ENCODE measurements at places on chromosomes 13 and 19.
A peak's percentile ranks its signal among the peaks of the same experiment; 100 is the strongest.

GRCh38 chr19:50659318-50660087, 10.3 kb downstream of the C19orf81 start:
- no peak for DNase-seq

DNA sequence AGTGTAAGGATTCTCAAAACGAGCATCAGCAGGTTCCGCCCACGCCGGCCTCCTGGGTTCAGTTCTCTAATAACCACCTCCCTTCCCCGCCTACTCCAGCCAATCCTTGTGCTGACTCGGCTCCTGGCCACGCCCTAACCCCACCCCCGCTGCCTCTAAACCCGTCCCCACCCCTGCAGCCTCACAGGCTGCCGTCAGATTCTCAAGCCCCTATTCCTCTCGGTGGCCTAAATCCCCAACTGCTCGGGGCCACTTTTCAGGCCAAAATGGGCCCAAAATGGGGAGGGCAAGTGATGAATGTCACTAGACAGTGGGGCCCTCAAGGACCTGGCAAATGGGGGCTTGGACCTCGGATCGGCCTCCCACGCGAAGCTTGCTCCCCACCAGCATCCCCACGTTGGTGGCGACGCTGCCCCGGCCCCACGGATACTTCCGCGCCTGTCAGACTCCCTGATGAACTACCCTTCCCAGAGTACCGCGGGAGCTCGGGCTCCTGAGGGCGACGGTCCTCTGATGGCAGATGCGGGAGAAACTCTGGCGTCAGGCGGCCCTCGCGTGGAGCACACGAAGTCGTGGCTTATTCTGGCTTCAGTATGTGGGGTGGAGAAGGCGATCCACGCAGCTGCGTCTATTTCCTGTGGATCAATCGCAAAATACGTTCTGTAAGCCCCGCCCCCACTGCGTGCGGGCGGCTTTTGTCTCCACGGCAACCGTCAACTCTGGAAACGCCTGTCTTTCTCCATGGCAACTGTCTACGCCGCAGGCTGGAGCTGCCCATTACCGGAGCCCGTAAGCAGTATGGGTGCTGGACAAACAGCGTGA, 24.8 kb downstream of the ZNF473 start:
- DNase-seq: peak; percentile 91

GRCh38 chr19:29777781-29778309, 33.9 kb upstream of the CCNE1 start:
- DNase-seq: no peak

GRCh38 chr19:17259118-17259780, 5.3 kb downstream of the USHBP1 start:
- DNase-seq: no peak

DNA sequence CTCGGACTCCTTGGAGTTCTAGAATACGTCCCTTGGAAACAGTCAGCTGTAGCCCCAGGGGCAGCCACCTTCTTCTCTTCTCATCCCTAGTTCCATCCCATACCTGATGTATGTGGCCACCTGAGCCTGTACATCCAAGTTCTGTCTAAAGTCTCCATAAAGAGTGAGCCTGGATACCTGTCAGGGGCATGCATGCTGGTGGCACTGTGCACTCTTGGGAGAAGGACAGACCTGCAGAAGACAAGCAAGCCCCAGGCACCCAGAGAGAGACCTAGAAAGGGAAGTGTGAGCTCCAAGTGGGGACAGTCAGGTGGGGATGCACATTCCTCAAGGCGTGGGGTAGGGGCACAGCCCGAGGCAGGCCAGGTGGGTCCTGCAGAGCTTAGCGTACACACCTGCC, 21.4 kb downstream of the SIAH3 start:
- DNase-seq: no peak

GRCh38 chr13:96687191-96687590, 307.1 kb downstream of the OXGR1 start:
- no peak for DNase-seq

- no peak for DNase-seq
Observed at GRCh38 chr13:93964146-93964512, 515.4 kb downstream of the DCT start.

DNA sequence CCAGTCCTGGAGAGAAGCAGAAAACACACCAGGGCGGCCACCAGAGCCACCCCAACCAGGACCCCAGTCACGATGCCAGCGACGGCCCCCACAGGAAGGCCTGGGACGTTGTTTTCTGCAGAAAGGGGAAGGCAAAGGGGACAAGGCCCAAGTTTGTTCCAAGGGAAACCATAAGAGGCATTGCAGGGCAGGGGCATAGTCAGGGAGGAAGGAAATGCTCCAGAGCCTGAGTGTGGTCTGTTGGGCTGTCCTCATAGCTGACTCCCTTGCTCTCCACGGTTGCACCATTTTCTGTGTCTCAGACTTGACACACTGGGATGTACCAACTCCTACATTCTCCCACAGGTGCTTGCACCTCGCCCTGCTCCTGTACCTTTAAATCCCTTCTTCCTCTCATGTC, 5.2 kb downstream of the CEACAM4 start:
- no peak for DNase-seq

- DNase-seq: no peak
Observed at GRCh38 chr13:77219401-77219800, 107.5 kb downstream of the MYCBP2 start.

DNA sequence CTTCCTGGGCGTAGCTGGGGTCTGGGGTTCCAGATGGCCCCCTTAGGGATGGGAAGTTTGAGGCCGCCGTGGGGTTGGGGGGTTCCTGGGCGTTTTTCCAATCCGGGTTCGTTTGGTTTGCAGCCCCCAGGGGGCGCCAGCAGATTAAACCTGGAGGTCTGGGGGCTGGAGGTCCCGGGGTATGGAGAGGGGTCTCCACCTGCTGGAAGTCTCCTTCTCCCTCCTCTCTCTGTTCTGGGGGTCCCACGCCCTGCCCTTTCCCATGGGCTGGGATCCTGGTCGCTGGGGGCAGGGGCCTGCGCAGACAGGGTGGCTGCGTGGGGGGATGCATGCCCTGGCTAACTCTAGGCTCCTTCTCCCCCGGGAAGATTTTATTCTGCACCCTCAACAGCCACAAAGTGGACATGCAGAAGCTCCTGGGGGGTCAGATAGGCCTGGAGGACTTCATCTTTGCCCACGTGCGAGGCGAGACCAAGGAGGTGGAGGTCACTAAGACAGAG, 899 bp downstream of the GIPC3 start:
- DNase-seq: no peak

DNA sequence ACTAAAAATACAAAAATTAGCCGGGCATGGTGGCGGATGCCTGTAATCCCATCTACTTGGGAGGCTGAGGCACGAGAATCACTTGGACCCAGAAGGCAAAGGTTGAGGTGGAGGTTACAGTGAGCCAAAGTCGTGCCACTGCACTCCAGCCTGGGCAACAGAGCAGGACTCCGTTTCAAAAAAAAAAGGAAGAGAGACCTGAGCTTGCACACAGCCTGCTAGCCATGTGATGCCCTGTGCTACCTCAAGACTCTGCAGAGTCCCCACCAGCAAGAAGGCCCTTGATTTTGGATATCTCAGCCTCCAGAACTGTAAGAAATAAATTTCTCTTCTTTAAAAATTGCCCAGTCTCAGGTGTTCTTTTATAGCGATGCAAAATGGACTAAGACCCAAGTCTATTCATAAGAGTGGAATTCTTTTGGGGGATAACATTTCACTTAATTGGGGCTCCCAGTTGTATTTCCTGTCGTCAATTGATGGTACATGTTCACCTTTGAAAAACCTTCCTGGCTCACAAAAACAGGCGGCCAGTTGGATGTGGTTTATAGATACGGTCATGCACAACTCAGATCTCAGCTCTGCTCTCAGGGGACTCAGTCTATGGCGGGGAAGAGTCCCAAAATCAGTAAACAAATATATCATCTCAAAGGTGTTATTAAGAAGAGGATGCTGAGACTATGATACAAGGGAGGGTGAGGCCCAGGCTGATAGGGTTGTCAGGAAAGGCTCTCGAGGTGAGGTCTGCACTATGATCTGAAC, 2.4 kb upstream of the CHERP start:
- no peak for DNase-seq

DNA sequence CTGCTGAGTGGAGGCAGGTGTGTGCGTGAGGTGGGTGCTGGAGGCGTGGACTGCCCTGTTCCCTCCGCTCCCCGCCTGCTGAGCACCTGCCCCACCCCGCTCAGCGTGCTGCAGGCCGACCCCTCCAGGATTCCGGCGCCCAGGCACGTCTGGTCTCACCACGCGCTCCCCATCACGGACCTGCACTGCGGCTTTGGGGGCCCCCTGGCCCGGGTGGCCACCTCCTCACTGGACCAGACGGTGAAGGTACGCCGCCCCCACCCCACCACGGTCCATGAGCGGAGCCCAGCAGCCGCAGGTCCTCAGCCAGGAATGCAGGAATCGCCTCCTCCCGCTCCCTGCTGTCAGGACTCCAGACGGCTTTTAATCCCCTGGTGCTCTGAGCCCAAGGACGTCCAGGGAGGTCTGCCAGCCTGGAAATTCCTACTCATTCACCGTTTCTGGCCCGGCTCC, 6.0 kb downstream of the WDR18 start:
- DNase-seq: no peak

DNA sequence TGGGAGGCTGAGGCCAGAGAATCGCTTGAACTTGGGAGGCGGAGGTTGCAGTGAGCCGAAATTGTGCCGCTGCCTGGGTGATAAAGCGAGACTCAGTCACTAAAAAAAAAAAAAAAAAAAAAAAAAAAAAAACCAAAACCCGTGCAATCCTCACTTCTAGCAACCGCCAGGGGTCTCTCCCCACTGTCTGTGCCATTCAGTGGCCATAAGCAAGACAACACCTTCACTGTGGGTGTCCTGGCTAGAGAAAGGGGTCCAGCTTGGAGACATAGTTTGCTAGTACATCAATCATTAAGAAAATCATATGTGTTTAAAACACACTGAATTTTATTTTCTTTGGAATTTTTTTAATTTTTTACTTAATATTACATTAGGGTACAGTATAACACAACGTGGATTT, 68.2 kb downstream of the RASL11A start:
- DNase-seq: no peak

DNA sequence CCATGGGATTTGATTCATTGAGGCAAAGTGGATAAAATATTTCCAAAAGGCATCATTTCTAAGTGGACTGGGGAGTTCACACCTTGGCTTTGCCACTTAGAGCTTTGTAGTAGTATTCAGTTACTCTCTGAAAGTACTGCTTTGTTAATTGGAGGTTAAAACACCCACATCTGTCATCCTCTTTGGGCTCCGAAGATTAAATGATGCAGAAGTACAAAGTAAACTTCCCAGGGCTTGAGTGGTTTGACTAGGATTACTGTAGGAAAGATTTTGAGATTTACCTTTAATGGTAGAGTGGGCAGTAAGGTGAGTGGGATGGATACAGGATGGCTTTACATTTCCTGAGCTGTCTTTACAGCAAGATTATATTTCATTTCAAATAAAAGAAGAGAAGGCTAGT, 42.4 kb downstream of the WASF3 start:
- no peak for DNase-seq

DNA sequence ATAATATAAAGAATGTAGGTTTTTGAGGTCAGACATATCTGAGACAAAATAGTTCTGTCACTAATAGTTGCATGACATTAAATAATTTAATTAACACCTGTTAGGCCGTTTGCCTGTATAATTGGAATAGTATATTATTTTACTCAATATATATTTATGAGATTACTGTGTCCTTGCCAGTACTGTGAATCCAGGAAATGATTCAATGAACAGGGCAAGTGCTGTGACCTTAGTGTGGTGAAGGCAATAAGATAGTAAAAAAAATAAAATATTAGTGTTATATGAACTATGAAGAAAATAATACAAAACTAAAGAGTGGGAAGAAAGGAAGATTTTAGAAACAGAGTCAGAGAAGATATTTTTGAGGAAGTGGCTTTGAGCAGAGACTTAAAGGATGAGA, 403.7 kb downstream of the PCDH9 start:
- DNase-seq: no peak

GRCh38 chr13:68234274-68234673, 1004.1 kb upstream of the PCDH9 start:
- DNase-seq: no peak

DNA sequence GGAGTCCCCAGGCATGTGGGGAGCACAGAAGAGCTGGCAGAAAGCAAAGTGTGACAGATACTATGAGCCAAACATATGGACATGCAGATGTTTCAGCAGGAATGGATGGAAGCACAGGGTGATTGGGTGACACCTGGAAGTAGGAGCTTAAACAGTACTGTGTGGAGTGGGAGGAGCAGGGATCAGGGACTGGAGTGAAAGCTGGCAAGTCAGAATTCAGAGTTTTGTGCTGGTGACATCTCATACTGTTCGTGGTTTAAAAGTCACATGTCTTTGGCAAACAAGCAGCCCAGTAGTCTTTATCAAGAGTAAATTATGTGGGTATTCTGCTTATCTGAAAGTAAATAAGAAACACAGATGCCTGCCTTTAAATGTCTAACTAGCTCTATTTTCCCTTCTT, 408.2 kb downstream of the COG6 start:
- no peak for DNase-seq

GRCh38 chr13:51148952-51149573, 38.0 kb upstream of the C13orf42 start:
- no peak for DNase-seq

- no peak for DNase-seq
Observed at GRCh38 chr13:44790289-44790688, 199.0 kb downstream of the NUFIP1 start.

DNA sequence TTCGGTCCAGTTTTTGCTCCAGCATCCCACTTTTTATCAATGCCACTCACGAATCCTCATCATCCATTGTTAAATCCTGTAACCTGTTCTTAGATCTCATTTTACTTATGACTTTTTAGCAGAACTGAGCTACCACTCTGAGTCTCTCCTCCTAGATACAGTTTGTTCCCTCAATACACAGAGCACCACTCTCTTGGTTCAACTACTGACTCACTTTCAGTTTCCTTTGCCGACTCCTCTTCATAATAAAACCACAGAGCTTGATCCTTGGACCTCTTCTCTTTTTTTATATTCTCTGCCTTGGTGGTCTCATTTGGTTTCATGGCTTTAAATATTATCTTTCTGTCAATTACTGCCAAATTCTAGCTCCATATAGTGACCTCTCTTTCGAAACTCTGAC, 150.3 kb downstream of the SLITRK5 start:
- no peak for DNase-seq
